Fibroblast of lung (primary cell): ENCODE measurements at places on chromosomes 3 and 15. TPM values are rescaled to one million over a fixed set of nuclear protein-coding genes. Genes with fewer than 3 reads are reported as not detected.

Gene NR2E3
- 0.77 and 1.3 TPM in 2 replicates for total RNA-seq

Gene SYNPR
- not detected in 2 replicates for total RNA-seq

Gene GPR62
- under 0.01 TPM in 2 replicates for total RNA-seq

Gene ZFAND6
- total RNA-seq, result 160 and 325 TPM in 2 replicates

Gene C3orf49
- not detected in 2 replicates for total RNA-seq
